NCI-H1417 treated with DMSO at 0.1 percent for 48 hours (cell line): ENCODE measurements at places on chromosomes 3 and 15.
A peak's percentile ranks its signal among the peaks of the same experiment; 100 is the strongest.

GRCh38 chr3:25818335-25818734 is 28.4 kb downstream of the OXSM start:
- no peak for DNase-seq

DNA sequence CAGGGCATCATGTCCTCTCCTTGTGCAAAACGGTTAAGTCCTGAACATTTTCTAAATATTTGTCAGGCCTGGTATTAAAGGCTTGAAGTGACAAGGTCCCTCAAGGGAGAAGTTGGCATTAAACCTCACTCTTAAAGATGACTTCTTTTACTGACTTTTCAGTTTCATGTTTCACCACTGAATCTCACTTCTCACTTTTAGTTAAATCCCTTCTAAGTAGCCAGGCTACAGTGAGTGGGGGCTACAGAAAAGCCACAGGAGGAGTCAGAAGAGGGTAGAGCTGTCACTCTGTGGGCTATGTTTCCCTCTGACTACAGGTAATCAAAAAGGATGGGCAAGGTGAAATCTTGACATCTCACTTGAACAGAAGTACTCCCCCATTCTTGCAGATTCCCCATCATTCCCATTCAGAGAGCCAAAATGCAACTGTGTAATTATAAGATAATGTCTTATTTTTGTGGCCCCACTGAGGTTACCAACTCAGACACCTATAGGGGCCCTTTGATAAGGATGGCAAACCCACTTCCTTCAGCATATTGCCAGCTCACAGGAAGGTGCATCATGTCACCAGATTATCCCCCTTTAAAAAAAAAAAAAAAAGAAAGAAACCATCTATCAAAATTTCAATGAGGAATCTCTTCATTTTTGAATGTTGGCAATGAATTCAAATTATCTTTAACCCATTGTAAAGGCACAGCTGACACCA is 790.1 kb upstream of the CFAP20DC start:
- DNase-seq = no peak

DNA sequence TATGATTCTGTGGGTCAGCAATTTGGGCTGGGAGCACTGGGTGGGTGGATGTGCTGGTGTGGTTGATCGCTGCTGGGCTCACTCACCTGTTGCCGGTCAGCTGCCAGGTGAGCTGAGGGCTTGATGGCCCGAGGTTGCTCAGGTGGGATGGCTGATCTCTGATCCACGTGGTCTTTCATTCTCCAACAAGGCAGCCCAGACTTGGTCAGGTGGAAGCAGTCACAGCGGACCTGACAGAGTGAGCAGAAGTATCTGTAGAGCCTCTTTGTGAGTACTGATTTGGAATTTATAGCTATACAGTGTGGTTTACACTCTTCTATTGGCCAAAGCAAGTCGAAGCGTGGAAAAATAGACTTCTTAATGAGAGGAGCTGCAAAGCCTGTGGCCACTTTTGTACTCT is 97.2 kb upstream of the ADAMTSL3 start:
- no peak for DNase-seq

DNA sequence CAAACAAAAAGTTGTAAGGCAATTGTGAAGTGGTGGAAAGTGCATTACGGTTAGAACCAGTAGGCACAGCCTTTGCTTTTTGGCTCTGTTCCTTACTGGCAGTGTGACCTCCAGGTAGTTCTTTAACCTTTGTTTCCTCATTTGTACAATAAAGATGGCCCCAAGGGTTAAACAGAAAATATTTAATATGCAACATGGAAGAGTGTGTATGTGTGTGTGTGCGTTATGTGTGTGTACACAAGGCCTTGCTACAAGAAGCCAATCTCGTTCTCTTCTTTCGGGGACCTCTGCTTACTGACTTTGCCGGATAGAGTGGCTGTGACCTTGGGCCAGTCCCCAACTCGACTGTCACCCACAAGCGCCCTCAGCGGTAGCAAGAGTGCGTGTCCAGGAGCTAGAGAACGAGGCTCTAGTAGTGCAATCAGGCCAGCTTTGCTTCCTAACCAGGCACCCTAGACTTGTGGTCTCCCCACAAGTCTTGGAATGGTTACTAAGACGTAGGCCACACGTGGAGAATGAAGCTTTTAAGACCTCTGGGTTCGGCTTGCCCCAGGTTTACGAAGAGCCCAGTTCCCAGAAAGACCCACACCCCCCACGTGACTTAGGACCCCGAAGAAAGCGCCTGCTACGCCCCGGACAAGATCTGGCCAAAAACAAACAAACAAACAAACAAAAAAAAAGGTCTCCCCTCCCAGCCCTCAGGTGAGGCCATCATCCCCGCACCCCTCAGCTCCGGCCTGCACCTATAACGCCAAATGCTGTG is 593 bp downstream of the CIAO2A start:
- no peak for DNase-seq

GRCh38 chr15:92651877-92652575 is 3.5 kb downstream of the FAM174B start:
- DNase-seq = no peak

- no peak for DNase-seq
Observed at GRCh38 chr3:47324278-47324865, 41.6 kb downstream of the KLHL18 start.

GRCh38 chr3:106348139-106348690 is 479.4 kb upstream of the CBLB start:
- no peak for DNase-seq

- no peak for DNase-seq
Observed at GRCh38 chr3:183338520-183338919, 85.5 kb downstream of the B3GNT5 start.

DNA sequence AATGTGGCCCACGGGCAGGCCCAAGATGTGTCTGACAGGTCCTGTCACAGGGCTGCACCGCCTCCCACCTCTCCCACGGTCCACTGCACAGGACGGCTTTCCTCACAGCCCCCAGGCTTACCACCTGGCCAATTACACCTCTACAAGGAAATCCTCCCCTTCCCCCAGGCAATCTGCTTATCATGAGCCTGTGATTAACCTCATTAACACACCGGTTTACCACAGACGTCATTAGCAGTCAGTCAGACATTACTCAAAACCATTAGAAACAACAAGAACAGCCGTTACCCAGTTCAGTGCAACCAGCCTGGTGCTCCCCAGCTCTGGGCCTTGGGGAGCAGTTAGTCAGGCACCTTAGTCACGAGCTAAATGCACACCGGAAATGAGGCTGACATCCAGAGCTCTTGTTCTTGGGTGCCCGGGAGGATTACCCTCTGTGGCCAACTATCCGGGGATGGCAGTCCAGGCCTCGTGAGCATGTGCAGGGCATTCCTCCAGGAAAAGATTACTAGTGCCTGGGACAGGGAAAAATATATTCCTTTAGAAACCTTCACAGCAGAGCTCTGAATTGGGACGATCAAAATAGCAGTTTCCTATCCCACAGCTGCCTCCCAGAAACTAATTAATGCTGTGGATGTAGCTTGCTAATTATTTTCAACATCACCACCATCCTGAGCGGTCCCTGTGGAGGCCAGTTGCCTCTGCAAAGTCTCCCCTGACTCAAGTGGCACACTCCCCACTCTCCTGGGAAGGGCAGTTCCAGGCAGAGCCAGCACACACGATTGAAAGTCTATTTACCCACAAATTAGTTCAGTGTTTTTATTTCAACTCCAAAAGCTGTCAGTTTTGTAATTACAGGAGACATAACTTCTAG is 117.4 kb upstream of the ZBED2 start:
- peak; percentile 70 for DNase-seq

- DNase-seq = no peak
Observed at GRCh38 chr3:117035745-117036144, 326.2 kb downstream of the TUSC7 start.

DNA sequence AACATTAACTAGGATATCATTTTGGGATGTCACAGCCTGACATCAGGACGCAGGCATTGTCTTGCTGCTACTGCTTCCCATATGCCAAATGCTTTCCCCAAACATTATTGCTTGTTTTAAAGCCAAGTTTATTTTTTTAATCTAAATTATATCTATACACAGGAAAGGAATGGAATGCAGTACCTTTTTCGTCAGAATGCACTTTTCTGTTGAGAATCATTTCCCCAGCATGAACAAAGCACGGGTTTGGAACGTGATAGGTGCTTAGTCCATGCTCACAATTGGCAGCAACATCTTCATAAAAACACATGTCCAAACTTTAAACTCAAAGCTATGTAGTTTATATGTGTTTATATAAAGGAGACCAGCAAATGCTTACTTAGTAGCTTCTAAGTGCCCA is 26.1 kb downstream of the PXK start:
- DNase-seq = no peak

- no peak for DNase-seq
Observed at GRCh38 chr3:23624305-23624704, 181.4 kb upstream of the UBE2E1 start.

- no peak for DNase-seq
Observed at GRCh38 chr3:14461006-14461747, 58.8 kb downstream of the SLC6A6 start.

GRCh38 chr3:184417619-184418327 is 37.9 kb downstream of the CHRD start:
- DNase-seq = peak; percentile 17

- no peak for DNase-seq
Observed at GRCh38 chr15:41511899-41512369, 1.7 kb downstream of the LTK start.

- no peak for DNase-seq
Observed at GRCh38 chr3:179401561-179401960, 49.7 kb downstream of the GNB4 start.

DNA sequence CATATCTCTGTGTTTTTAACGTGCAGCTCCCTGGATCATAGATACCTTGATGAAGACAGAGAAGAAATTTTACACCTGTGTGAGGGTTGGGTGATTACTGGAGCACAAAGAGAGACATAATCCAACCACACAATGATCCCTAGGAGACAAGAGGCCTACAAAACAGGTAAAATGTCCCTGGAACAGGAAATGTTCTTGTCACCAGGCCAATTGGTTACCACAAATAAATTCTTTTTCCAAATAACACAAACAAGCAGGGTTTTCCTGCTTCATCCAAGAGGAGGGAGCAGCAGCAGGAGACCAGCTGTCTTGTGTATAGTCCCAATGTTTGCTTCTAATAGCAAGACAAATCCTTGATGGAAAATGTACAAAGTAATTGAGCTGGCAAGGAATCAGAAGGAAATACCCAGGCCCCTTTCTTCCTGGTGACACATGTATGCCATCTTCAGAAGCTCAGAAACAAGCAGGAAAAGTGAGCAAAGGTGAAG is 1.4 kb downstream of the MGLL start:
- DNase-seq = no peak

- no peak for DNase-seq
Observed at GRCh38 chr15:40807888-40808461, 702 bp upstream of the DNAJC17 start.

- no peak for DNase-seq
Observed at GRCh38 chr3:62193586-62194345, 179.6 kb downstream of the FEZF2 start.

GRCh38 chr15:76529911-76530310 is 193.3 kb downstream of the ISL2 start:
- DNase-seq = no peak

DNA sequence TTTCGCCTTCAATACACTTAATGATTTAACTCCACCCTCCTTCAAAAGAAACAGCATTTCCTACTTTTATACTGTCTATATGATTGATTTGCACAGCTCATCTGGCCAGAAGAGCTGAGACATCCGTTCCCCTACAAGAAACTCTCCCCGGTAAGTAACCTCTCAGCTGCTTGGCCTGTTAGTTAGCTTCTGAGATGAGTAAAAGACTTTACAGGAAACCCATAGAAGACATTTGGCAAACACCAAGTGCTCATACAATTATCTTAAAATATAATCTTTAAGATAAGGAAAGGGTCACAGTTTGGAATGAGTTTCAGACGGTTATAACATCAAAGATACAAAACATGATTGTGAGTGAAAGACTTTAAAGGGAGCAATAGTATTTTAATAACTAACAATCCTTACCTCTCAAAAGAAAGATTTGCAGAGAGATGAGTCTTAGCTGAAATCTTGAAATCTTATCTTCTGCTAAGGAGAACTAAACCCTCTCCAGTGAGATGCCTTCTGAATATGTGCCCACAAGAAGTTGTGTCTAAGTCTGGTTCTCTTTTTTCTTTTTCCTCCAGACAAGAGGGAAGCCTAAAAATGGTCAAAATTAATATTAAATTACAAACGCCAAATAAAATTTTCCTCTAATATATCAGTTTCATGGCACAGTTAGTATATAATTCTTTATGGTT is at the start of gene CCR5:
Gene CCR5, plus strand, starts transcription at position 108 of the 680 bp plus-strand sequence. CDS start 1,957 bp downstream, outside the sequence.
- no peak for DNase-seq

DNA sequence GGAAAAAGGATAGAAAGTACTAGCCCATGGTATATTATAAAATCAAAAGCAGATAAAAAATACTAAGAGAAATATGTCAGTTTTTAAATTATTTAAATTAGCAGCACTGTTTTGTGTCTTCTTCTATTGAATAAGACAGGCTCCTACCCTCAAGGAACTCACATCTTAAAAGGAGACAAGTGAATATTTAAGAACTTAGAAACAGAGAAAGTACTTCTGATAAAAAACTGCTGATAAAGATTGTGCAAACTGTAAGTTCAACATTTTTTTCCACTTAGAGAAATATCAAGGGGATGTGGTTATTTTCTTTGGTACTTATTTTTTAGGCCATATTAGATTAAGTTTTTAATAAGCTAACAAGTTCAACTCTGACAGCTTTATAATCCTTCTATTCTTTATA is 3.0 kb upstream of the ANKRD28 start:
- DNase-seq = no peak

DNA sequence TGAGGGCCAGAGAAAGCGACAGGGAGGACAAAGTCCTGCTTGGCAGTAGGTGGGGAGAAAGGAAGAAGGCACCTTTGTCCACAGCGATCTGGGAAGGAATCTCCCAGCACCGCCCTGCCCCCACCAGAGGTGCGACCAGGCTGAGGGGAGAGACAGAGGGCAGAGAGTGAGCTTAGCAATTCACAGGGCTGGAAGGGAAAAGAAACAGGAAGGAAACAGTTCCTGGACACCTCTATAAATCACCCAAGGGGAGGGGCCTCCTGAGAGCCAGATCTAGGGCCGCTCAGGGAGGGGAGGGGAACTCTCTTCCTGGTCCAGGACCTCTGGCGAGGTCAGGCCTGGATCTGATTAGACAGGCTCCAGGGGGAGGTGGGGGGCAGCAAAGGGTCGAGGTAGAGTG is 35.4 kb downstream of the RNU5B-1 start:
- no peak for DNase-seq

GRCh38 chr3:7620401-7620800 is 759.5 kb downstream of the GRM7 start:
- DNase-seq = no peak

DNA sequence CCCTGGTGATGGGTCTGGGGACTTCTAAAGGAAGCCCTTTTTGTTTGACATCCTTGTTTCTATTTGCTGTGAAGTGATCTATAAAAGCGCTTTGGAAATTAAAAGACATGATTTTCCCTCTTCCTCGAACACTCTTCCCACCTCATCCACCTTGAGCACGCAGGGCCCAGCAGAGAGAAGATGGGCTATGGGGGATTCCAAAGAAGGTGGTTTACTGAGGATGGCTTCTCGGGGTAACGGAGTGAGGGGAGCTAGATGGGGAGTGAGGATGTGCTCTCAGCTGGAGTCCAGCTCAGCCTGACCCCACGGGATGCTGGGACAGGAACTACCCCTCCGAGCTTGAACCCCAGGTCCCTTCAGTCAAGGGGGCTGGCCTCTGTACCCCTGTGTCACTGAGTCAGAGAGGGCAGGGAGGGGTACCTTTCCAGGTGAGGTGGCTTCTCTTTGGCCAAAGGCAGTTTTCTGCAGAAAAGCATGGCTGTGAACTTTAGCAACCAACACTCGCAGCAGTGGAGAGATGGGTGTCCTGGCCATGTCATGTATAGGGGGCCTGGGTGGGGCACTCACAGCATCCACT is 180.7 kb upstream of the SMAD3 start:
- DNase-seq = no peak

- DNase-seq = peak; percentile 46
Observed at GRCh38 chr15:92819278-92820235, 80.6 kb upstream of the CHD2 start.
